ENCODE measurements at places on chromosomes 1 and 21.

- DNase-seq: no peak
Observed at GRCh38 chr1:165494949-165495857, 48.6 kb upstream of the LRRC52 start.

- peak; percentile 21 for DNase-seq
Observed at GRCh38 chr1:44664730-44665370, 9.4 kb downstream of the TMEM53 start.

DNA sequence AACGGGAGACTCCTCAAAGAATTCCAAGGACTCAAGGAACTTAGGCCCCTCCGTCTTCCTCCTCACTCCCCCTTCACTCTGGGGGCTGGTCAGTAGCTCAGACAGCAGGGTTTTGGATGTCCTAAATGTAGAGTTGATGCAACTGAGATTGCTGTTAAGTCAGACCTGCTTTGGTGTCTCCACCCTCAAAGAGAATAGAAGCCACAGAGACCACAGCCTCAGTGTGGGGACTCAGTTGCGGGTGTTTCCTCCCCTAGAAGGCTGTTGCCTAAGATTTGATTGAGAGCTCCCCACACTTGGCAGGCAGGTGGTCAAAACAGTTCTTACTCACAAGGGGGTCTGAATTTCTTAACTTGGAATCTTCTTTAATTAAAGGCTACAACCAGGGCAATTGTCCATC lies 7.6 kb downstream of the MAN1C1 start:
- DNase-seq: no peak

GRCh38 chr21:24197132-24197643 lies 1410.1 kb downstream of the MRPL39 start:
- no peak for DNase-seq

- DNase-seq: no peak
Observed at GRCh38 chr1:61094677-61095469, 12.5 kb downstream of the NFIA start.

- DNase-seq: no peak
Observed at GRCh38 chr1:23129846-23130245, 38.8 kb downstream of the LUZP1 start.

- no peak for DNase-seq
Observed at GRCh38 chr21:29481081-29481480, 182.4 kb downstream of the BACH1 start.

DNA sequence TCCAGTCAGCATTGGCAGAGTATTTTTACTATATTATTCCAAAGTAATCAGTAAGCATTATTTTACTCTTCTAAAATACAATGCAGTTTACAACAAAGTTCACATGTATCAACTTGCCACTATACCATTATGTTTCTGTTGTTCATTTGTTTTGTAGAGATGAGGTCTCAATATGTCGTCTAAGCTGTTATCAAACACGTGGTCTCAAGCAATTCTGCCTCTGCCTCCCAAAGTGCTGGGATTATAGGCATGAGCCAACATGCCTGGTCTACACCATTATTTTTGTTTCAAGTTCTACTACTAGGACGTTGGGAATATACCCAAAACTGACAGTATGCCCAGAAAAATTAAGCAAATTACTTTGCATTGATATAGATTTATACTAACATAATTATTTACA lies 19.8 kb downstream of the FAF1 start:
- no peak for DNase-seq

DNA sequence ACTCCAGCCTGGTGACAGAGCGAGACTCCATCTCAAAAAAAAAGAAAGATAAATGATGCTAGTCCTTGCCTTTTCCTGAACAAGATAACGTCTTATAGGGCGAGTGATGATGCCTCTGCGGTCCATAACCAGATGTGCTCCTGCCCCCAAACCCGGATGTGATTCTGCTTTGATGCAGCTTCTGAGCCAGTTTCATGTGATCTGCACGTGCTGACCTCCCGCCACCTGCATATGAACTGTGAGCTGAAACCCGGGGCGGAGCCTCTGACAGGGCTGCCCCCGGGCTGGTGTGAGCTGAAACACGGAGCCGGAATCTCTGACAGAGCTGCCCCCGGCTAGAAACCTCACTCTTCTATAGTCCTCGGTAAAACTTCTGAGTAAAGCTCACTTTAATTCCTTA lies 1.3 kb downstream of the KRTAP12-4 start:
- no peak for DNase-seq

- DNase-seq: no peak
Observed at GRCh38 chr1:30117685-30118084, 605.7 kb downstream of the MATN1 start.

DNA sequence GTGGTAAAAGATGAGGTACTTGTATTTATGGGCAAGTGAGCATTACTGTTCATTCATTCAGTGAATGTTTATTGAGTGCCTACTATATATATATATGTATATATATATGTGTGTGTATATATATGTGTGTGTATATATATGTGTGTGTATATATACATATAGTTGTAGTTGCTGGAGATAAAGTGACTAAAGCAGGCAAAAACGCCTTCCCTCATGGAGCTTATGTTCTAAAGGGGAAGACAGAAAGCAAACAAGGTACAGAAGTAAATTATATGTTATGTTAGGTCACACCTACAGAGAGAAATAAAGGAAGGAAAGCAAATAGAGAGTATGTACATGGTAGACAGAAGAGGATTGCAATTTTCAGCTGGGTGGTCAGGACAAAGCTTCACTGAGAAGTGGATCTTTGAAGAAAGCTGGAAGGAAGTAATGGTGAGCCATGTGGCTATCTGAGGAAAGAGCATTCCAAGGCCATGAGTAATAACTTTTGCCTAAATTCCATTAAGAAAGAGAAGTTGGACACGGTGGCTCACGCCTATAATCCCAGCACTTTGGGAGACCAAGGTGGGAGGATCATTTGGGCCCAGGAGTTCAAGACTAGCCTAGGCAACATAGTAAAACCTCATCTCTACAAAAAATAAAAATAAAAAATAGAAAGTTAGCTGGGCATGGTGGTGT lies 33.5 kb upstream of the KLF17 start:
- no peak for DNase-seq

GRCh38 chr1:206891412-206891811 lies 5.8 kb upstream of the IL24 start:
- no peak for DNase-seq

- DNase-seq: no peak
Observed at GRCh38 chr1:221418346-221418745, 323.5 kb downstream of the DUSP10 start.

GRCh38 chr1:24540051-24540905 lies 15.6 kb upstream of the NCMAP start:
- DNase-seq: no peak

- DNase-seq: no peak
Observed at GRCh38 chr1:44526295-44527073, 121.4 kb downstream of the RNF220 start.

DNA sequence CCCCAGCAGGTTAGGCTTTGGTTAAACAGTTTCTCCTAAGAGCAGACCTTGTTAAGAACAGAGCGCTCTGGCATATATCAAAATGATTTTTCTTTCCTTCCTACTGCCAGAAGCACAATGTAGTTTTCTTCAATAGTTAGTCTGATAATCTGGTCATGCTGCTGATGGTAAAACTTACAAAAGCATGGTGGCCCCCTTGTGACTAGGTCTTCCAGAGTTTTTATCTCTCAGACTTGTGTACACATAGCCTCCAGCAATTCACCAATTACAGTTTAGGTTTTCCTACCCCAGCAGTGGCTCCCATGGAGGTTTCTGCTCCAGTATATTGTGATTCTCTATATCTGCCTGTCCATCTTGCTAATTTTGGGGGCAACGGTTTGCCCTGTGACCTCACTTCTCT lies 73.3 kb upstream of the DPH5 start:
- DNase-seq: no peak

GRCh38 chr1:170578359-170578758 lies 46.4 kb downstream of the GORAB start:
- no peak for DNase-seq

GRCh38 chr21:32565856-32566465 lies 19.4 kb downstream of the TCP10L start:
- no peak for DNase-seq

GRCh38 chr1:186144505-186144904 lies 230.5 kb downstream of the TPR start:
- no peak for DNase-seq

- no peak for DNase-seq
Observed at GRCh38 chr1:5324883-5325282, 667.3 kb downstream of the NPHP4 start.

- DNase-seq: no peak
Observed at GRCh38 chr21:41526478-41527087, 18.6 kb upstream of the TMPRSS2 start.

DNA sequence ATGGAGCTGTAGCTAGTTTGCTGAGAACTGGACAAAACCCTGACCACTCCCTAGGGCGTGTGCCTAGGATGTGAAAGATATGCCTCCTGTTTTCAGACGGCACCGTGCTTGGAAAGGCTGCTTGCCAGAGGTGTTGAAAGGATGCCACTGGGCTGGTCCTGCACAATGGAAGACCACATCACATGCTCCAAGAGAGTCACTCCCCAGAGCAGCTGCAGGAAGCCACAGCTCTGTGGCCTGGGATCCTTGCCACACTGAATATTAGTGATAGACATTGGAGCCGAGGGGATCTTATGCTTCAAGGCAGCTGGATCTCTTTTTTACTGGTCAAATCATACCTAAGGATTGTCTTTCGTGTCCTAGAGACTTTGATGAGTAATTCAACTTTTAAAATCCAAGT lies 6.6 kb upstream of the APP start:
- DNase-seq: no peak

- DNase-seq: no peak
Observed at GRCh38 chr1:76763738-76764137, 103.5 kb upstream of the ST6GALNAC5 start.

DNA sequence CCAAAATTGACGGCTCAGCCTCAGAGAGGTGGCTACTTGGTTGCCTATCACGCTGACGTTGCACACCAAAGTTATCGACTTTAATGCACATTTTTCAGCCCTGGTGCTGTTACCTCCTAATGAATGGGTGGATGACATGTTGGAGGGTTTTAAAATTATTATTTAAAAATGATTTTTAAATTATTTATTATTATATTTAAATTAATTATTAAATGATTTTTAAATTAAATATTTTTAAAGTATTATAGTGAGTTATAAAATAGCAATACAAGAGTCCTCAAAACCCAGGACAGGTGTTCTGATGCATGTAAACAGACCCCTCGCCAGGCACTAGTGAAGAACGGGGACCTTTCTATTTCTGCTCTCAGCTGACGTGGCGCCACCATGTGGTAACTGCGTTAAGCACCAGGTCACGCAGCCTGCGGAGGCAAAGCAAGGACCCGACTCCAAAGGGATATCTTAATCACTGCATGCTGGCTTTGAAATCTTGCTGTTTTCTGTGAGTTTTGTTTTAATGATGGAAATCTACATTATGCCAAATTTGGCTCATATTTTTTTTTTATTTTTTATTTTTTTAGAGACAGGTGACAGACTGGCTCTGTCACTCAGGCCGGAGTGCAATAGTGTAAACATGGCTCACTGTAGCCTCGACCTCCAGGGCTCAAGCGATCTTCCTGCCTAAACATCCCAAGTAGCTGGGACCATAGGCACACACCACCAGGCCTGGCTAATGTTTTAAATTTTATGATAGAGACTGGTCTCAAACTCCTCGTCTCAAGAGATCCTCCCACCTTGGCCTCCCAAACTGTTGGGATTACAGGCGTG lies 22.6 kb downstream of the CASP9 start:
- peak; percentile 35 for DNase-seq

DNA sequence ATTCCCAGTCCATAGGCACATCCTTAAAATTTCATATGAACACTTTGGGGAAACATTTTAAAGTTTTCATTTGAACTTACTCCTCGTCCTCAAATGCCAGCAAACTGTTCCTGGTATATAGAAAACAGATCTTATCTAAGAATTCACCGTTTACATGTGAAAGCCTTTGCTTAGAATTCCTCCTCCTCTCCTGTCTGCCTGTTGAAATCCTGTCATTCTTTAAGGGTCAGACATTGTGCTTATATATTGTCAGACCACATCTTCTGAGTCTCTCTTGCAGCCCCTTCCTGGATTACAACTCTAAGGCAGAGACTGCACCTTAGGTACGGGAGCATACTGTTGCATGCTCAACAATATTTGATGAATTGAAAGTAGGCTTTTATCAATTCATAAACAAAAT lies 239.7 kb downstream of the SMYD3 start:
- DNase-seq: no peak

DNA sequence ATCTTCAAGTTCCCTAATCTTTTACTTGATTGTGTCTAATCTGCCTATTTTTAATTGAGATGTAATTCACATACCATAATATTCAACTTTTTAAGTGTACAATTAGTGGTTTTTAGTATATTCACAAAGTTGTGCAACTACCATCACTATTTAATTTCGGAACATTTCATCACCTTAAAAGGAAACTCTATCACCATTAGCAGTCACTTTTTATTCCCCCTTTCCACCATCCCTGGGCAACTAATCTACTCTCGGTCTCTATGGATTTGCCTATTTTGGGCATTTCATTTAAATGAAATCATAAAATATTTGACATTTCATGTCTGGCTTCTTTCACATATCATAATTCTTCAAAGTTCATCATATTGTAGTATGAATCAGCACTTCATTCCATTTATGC lies 30.6 kb upstream of the HYI start:
- no peak for DNase-seq

DNA sequence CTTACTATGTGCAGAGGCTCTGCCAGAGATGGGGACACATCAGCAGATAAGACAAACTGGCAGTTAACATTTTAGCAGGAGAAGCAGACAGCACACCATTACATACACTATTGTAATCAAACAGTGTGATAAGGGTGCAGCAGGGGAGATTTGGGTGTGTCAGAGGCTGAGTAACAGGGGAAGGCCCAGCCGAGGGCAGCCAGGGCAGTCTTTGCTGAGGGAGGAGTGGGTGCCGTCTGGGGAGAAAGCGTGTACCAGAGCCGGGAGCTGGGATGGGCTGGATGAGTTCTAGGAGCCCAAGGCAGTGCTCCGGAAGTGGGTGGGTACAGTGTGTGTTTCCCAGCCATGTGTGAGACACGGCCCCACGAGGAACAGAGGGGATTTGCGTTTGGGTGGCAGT lies 31.2 kb downstream of the KCNA10 start:
- DNase-seq: no peak

- no peak for DNase-seq
Observed at GRCh38 chr1:61341426-61341825, 259.1 kb downstream of the NFIA start.

GRCh38 chr1:187244623-187245022 lies 415.9 kb downstream of the PLA2G4A start:
- no peak for DNase-seq

GRCh38 chr1:108327534-108328466 lies 83.9 kb upstream of the NBPF4 start:
- DNase-seq: no peak

DNA sequence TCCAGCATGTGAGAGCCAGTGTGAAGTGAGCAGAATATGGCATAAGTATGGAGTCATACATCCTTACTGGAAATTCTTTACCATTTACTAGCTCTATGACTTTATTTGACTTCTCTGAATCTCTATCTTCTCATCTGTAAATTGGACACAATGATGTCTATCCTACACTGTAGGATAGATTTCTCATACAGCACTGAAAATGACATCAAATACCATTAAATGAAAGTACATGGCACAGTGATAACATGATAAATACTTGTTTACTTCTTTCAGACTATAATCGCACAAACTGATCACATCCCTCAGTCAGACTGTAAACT lies 1.3 kb upstream of the CTTNBP2NL start:
- no peak for DNase-seq
